WTC11 (cell line): ENCODE measurements at places on chromosomes 2 and 18.

DNA sequence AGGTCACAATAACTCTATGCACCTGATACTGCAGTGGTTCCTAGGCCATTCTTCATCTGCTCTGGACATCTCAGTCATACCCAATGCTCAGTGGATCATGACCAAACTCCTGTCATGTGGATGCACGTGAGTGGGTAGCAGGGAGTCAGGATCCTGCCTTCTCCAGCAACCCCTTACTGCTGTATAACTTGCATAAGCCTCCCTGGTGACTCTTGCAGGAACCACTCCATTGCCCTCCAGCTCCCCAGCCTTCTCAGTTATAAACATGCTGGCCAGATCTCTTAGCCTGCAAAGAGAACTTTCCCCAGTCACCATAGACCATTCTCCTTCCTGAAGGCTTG, 98.6 kb upstream of the ZNF397 start:
- DNase-seq: no peak

DNA sequence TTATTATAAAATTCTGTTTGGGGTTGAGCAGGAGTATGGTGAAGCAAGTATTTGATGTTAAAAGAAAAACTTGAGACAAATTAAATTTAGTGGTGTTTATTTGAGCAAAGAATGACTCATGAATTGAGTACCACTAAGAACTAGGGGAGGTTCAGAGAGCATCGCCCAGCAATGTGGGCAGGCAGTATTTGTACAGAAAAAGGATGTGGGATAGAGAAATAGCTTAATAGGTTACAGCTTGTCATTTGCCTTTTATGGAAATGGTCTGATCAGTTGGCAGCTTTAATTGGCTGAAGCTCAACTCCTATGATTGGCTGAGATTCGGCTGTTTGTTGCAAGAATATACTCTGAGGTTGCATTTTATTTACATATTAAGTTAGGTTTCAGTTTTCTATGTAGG, 68.2 kb downstream of the LRATD1 start:
- no peak for DNase-seq

DNA sequence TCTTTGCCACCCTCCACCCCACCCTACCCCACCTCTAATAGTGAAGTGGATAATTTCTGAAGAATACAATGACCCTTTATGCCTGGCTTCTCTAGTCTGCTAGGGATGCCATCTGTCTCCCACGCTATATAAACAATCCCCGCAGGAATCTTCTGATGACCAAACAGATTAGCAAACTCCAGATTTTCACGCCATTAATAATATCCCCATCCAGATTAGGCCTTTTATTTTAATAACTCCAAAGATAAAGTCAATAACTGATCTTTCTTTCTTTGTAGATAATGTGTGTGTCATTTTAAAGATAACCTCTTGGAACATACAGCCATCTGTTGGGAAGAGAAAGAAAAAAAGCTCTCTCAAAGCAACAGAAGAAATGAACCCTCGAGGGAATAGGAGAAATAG, 47.9 kb upstream of the CCDC150 start:
- DNase-seq: no peak

DNA sequence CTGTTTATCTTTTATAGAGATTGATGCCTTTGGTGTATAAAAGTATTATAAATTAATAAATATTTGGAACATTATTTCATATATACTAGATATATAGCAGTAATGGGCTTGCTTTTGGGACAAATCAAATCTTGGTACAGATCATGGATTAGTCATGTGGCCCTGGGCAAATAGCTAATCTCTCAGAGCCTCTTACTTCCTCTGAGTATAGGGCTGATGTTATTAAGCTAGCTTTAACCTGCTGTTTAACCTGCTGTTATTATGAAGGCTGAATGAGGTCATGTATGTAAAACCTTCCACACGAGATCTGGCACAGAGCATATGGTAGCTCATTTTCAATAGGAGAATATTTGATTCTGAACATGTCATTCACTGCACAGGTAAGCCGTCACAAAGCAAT, 5.7 kb downstream of the ITGB6 start:
- DNase-seq: no peak

DNA sequence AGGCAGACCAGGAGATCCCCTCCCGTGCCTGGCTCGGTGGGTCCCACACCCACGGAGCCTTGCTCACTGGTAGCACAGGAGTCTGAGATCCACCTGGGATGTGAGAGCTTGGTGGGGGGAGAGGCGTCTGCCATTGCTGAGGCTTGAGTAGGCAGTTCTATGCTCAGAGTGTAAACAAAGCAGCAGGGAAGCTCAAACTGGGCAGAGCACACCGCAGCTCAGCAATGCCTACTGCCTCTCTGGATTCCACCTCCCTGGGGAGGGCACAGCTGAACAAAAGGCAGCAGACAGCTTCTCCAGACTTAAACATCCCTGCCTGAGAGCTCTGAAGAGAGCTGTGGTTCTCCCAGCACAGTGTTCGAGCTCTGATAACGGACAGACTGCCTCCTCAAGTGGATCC, 85.1 kb downstream of the UGP2 start:
- no peak for DNase-seq

DNA sequence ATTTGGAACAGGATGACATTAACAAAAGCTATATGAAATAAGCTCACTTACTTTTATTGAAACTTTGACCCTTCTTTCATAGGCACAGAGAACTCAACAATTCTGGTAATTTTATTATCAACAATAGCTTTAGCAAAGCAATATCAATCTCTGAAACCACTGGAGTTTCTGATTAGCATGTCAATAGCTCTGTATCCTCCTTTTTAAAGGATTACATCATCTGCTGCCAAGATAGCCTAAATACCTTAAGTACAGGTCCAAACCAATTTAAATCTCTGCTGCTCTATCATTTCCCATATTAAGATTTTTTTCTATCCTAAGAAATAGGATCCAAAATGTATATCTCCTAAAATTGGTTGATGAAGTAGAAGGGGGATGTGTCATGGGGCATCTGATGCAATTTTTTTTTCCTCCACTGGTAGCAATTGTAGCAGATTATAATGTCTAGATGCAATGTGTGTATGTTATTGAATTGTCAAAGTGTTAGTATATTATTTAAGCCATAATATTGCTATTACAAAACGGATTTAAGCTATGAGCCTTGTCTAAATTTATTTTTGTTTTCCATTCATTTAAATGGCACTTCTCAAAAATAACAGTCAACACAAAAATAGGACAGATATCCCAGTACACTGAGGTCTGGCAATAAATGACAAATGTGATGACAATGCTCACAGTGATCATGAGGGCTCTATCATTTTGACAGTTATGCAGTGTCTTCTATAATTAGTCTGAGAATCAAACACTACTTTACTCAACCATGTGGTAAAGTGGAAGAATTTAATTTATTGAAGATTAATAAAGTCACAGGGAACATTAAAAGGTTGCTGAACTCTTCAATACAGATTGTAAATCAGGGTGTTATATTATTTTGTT, 328.4 kb downstream of the CDH7 start:
- no peak for DNase-seq

- peak; percentile 72 for DNase-seq
Measured at GRCh38 chr2:218892693-218893348, 12.2 kb downstream of the WNT10A start.

DNA sequence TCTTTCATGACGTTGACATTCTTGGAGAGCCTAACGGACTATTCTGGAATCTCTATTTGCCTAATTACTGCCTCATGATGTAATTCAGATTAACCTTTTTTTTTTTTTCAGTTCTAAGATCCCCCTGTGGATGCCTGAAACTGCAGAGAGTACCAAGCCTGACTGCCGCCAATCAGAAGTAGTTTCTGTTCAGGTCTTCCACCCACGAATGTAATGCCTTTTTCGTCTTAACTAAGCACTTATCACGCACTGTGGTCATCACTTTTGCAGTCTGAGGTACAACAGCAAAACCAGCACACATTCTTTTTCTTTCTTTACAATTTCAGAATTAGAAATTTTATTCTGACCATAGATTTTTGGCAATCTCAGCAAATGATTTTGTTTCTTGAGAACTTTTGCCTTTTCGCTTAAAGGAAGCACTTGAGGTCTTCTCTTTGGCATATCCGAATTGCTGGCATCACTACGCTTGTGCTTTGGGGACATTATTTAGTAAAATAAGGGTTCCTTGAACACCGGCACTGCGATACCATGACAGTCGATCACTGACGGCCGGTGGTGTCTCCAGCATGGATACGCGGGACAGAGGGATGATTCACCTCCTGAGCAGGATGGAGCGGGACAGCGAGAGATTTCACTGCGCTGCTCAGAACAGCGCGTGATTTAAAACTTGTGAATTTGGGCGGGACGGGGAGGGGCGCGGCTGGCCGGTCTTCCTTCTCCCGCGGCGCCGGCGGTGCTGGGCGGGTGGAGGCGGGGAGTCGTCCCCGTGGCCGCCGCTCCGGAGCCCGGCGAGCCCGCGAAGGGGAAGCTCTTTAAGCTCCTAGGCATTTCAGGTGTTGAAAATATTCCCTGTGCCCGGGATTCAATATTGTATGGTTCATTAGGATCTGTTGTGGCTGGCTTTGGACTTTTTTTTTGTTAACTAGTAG, 32.0 kb upstream of the GPR55 start:
- peak; percentile 58 for DNase-seq

DNA sequence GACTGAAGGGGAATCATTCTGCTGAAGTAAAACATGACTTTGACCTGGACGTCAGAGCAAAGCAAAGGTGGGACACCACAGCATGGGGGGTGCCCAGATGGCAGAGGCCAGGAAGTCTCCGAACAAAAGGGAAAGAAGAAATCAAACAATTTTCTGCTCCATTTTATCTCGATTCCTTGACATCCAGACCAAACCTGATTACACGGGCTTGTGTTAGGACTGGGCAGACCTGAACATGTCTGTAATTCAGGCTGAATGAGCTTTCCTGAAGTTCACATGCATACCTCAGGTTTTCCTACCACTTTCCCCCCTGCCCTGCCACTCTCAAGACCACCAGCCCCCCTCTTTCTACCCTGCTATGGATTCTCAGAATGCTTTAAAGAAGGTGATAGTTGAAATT, 44.8 kb upstream of the MEIS1 start:
- DNase-seq: no peak

- no peak for DNase-seq
Measured at GRCh38 chr2:222241128-222241870, 57.5 kb downstream of the PAX3 start.

GRCh38 chr2:61262699-61263098, 100.7 kb downstream of the C2orf74 start:
- no peak for DNase-seq

DNA sequence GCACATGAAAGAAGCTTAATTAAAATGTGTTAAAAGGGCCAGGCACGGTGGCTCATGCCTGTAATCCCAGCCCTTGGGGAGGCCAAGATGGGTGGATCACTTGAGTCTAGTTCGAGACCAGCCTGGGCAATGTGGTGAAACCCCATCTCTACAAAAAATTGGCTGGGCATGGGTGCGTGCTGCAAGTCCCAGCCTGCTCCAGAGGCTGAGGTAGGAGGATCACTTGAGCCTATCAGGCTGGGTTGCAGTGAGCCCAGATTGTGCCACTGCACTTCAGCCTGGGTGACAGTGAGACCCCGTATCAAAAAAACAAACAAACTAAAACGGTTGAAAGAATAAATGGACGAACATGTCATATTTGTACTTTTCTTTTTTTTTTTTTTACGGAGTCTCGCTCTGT, 26.0 kb downstream of the REL start:
- no peak for DNase-seq

DNA sequence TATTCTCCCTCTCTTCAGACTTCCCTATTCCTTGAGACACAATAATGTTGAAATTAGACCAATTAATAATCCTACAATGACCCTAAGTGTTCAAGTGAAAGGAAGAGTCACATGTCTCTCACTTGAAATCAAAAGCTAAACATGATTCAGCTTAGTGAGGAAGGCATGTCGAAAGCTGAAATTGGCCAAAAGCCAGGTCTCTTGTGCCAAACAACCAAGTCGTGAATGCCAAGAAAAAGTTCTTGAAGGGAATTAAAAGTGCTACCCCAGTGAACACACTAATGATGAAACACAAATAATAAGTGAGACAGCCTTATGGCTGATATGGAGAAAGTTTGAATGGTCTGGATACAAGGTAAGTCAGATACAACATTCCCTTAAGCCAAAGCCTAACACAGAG, 115.4 kb downstream of the PXDN start:
- no peak for DNase-seq

DNA sequence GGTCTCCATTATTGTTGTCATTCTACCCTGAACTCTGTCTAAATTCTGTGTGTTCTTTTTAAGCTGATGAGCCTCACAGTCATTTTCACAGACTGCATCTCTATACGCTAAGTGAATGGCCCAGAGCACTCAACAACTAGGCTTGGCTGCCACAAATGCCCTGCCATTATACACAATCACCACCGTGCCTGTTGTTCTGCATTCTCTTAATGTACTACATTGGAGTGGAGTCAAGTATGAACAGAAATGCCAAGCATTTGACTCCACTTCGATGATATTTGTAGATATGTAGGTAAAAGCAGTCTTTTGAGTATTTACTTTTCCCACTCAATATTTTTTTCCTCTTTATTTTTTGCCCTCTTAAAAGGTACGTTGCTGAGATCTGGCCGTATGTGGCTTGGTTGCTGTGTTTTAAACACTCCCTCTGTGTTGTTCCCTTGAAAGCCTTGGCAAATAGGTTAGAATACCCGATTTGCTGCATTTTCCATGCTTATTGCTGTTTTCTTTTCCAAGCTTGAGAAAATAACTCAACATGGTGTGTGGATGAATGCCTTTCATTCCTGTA, 36.2 kb upstream of the TMEFF2 start:
- DNase-seq: no peak

DNA sequence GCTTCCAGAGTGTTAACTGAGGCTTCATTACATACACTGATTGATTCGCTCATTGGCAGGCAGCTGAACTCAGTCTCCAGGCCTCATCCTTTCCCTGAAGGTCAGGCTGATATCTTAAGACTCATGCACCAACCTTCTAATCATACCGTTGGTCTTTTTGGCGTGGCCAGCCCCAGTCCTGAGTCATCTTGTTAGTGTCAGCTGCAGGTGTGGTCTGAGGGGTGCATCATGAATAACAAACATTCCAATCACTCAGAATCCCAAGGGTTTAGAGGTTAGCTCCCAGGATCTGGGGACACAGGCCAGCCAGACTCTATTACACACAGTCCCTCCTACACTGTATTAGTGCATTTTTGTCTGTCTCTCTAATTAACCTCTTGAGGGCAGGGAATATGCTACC, 271.5 kb downstream of the HRH4 start:
- no peak for DNase-seq

GRCh38 chr2:160657196-160657595, 163.6 kb upstream of the RBMS1 start:
- DNase-seq: no peak

- DNase-seq: no peak
Measured at GRCh38 chr18:36771245-36771644, 57.6 kb downstream of the TPGS2 start.

DNA sequence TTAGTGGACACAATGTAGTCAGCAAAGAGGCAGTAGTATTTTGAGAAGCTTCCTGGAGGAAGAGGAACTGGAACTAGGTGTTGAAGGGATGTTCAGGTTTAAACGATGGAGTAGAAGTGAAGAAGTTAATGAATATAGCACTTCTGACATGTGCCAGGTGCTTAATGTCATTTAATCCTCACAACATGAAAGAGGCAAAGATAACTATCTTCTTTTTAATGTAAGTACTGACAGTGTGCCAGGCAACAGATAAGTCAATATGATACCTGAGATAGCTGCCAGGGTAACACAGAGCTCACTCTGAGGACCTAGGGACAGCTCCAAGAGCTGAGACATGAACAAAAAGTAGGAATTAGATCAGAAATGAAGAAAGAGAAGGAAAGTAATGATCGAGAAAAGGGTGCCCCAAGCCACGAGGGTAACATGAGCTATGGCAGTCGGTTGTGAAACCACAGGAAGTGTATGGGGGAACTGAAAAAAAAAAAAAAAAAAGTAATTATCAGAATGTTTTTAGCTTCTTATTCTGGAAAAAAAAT, 140.7 kb downstream of the RNF144A start:
- DNase-seq: no peak

GRCh38 chr2:81206216-81206615, 901.7 kb upstream of the LRRTM1 start:
- no peak for DNase-seq
